ENCODE measurements at places on chromosomes 3 and 15.

GRCh38 chr3:39327053-39327745 lies 2.3 kb upstream of the CCR8 start:
- DNase-seq = no peak

DNA sequence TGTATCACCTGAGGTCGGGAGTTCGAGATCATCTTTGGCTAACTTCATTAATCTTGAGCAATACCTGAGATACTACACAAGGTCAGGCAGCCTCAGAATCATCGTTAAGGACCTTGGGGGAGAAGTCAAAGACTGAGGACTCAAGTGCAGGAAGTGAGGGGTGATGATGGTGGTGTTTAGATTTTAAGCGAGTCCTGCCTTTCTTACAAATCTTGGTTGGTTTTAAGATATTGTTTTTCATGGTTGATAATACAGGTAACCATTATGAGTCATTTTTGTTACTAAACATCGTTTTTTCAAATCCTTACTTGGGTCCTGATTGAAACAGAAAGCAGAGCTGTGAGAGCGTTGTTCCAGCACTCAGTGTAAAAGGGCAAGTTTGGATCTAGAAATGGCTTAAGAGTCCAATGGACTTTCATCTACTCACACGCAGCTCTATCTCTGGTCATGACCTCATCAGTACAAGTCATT lies 4.1 kb downstream of the RASGRP1 start:
- DNase-seq = no peak

- no peak for DNase-seq
Measured at GRCh38 chr15:35921046-35921445, 375.1 kb upstream of the DPH6 start.

DNA sequence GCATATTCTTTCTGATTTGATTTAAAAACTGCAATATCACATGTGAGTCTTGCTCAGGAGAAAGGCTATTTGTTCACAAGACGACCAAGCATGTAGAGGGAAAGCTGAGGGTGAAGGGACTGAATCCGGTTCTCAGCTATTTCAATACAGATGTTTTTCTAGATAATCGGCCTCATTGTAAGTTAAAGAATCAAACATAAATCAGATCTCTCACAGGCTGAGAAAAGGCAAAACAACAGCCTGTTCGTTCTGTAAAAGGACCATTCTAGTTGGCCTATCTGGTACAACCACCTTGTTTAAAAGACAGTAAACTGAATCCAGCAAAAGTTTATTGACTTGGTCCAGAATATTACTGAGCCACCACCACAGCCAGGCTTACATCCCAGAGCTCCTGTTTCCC lies 1045.7 kb upstream of the CFAP20DC start:
- DNase-seq = no peak

- DNase-seq = no peak
Measured at GRCh38 chr3:185825006-185825638, at the start of gene IGF2BP2. Gene IGF2BP2 (minus strand): TSS chr3:185825042. CDS start chr3:185824960, 82 bp downstream.

- DNase-seq = no peak
Measured at GRCh38 chr3:59771768-59772181, 722.0 kb upstream of the CFAP20DC start.

- no peak for DNase-seq
Measured at GRCh38 chr3:188316723-188317070, 162.7 kb downstream of the LPP start.

DNA sequence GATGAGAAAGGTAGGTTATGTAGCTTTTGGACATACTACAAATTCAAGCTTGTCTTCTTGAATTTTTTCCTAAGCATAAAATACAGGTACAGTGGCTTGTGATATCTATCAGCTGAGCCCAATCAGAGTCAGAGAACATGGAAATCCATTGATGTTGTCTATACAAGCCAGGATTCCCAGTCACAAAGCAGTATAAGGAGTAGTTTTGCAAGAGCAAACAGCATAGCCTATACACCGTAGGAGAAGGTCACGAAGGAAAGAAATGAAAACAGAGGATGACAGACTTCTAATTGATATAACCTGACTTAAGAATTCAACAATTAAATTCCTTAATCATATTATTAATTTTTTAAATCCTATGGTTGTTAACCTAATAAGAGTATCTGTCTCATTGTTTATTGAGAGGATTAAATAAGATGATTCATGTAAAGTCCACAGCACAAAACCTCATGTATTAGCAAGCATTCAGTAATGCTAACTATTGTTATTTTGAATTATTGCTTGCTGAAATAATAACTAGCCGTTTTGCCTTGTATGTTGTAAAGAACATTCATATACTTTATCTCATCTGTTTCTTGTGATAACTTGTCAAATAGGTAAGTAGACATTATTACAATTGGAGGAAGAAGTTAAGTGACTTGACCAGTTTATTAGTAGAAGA lies 276.6 kb upstream of the ZPLD1 start:
- no peak for DNase-seq

DNA sequence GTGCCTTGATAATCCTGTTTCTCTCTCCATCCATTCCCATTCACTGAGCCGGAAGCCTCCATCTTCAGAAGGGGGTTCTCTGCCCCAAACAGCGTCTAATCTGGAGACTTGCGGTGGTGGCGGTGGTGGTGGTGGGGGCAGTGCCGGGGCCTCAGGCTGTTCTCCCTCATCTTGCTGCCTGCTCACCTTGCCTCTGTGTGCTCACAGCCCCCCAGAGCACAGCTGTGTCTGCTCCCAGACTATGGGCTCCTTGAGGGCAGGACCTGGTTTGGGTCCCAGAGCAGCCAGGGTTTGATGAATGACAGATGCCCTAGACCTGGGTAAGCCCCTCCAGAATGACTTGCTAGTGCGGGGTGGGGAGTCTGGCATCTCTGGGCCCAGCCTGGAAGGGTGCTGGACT lies 430 bp upstream of the PSTPIP1 start:
- no peak for DNase-seq

- DNase-seq = no peak
Measured at GRCh38 chr3:146750196-146750595, 145.1 kb upstream of the PLSCR5 start.

GRCh38 chr3:167743799-167744198 lies 8.3 kb downstream of the SERPINI1 start:
- no peak for DNase-seq

- no peak for DNase-seq
Measured at GRCh38 chr15:25088261-25088790, 133.5 kb downstream of the SNRPN start.

GRCh38 chr15:86066174-86066834 lies 13.4 kb upstream of the AGBL1 start:
- no peak for DNase-seq

DNA sequence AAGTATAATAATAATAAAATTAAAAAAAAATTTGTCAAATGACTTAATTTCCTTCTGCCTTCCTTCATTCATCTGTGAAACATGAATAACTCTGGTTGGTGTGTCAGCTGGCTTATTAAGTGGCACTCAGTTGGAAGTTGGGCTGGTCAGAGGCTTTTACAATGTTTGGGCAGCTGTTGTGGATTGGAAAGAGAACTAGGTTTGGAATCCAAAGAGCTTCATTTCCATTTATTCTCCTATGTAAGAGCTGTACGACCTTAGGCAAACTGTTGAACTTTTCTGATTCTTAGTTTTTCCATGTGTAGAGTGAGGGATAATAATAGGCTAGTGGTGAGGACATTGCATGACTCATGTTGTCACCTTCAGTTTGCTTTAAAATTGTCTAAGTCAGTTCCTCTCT lies 606.7 kb downstream of the PDCD6IP start:
- DNase-seq = no peak

DNA sequence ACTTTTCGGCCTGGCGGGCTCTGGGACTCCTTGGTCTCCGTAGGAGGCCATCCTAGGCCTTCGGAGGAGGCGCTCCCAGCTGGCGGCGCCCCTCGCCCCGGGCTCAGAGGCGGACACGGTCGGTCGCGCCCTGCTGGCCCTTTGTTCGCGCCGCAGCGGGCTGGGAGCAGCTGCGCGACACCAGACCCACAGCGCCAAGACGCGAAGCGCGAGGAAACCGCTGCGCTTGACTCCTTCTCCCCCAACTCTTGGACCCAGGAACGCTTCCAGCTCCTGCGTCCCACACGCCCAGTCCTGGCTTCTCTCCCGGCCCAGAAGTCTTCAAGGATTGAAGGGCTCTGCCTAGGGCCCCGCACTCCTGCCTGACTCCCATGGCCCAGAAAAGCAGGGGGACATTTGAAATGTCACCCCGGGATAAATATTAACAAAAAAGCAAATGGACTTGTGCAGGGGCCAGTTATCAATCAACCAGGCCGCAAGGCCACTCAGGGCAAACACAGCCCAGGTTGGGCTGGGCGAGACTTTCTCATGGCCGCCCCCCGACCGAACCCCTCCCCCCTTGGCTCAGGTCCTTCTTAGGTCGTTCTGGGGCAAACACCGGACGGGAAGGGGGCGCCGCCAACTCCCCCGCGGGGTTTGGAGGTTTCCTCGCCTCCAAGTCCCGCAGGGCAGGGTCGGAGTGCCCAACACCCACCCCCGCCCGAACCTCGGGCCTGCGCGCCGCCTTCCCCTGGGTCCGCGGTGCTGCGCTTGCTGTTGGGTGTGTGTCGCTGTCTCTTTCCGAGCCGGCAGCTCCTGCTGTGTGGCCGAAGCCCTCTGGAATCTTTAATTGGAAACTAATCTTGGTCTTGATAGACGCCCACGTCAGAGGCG lies 5.1 kb downstream of the ONECUT1 start:
- no peak for DNase-seq

DNA sequence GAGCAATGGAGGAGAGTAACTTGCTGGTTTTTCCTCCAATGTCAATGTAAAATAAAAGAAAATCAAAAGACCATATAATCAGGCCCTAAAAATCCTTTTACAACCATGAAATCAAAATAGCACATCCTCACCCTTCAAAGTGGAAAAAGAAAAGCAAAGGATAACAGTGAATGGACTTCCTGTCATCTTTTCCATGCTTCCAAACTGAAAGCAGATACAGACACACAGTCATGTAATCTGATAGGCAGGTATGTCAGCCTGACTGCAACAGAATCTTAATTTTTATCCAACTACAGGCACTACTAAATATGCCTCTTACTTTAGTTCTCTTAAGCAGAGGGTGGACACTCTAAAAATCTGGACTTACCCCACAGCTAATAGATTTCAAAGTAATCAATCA lies 27.8 kb upstream of the IGDCC4 start:
- DNase-seq = no peak

- DNase-seq = no peak
Measured at GRCh38 chr15:63923993-63924950, 90.5 kb upstream of the HERC1 start.

DNA sequence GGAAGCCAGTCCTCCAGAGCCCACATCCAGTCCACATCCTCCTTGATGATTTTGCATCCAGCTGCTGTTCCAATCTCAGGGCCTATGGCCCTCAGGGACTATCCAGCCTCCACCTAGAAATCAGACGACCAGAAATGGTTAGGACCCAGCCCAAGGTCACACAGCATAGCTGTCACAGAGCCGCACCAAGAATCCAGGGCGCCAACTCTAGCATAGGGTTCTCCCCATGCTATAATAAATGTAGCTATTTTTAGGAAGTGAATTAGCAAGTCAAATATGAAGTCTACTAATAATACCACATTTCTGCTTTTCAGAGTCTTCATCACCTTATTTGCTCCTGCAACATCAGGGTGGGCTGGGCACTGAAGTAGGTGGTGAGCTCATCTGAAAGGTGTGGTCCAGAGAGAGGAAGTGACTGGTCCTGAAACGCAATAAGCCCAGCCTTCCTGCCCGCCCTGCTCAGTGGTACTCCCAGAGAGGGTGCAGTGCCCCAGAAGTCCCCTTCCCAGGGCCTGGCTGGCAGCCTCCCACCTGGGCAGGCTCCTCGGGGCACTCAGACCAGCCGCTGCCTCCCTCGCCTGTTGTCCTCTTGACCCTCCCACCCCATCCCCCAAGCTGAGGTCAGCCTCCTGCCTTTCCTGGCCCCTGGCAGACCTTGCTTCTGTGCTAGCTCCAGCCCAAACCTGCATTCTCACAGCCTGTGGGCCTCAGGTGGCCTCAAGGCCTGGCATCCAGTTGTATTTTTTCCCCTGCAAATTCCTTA lies 17.6 kb upstream of the CYP11A1 start:
- no peak for DNase-seq

DNA sequence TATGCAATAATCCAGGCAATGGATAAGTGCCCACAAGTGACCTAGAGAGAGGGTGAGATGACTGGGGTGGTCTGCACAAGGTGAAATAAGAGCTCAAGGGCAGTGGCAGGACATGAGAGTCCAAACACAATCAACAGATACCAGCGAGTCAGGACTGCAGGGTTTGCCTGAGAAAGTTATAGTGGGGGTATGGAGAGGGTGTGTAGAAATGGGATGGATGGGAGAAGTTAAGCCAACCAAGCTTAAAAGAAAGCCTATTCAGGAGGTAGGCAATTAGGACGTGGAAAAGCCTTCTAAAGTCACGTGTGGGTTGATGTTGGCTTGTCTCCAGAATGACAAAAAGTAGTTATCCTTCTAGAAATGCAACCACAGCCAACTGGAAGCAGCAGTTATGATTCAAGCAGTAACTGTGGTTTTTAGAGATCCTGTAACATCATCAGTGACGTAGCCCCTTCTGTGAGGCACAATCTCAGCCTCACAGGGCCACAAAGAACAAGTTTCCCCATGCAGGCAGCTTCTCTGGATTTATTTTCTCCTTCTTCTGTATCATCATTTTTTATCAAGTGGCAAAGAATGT lies 56.1 kb downstream of the FAM174B start:
- DNase-seq = no peak

DNA sequence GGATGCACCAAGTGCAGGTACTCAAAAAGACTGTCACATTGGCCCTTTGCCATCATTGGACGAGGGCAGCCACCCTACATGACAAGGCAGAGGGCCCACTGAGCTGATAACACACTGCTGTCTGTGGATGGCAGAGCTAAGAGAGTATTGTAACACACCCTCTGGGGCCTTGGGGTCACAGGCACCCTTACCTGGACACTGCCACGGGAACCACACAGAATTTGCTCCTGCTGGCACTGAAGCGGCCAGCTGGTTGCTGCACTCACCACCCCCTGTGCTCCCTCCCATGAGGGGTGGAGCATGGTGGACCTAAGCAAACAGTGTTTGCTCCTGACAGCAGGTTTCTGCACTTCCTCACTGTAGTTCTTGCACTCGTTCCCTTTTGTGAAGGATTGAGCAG lies 208.2 kb upstream of the SGO1 start:
- DNase-seq = no peak

DNA sequence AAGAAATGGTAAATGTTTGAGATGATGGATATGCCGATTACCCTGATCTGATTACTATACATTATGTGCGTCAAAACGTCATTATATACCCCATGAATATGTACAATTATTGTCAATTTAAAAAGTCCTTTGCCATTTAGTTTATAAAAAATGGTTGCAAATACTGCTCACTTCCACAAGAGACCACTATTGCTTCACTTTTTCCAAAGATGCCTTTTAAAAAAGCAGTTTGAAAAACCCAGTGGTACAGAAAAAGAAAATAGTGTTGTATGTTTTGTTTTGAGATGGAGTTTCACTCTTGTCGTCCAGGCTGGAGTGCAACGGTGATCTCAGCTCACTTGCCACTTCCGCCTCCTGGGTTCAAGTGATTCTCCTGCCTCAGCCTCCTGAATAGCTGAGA lies 39.3 kb downstream of the EDEM1 start:
- DNase-seq = no peak

- DNase-seq = no peak
Measured at GRCh38 chr3:166191411-166191810, 354.2 kb upstream of the BCHE start.

- DNase-seq = no peak
Measured at GRCh38 chr3:46931631-46932331, 44.8 kb downstream of the CCDC12 start.

- DNase-seq = no peak
Measured at GRCh38 chr15:96348112-96349027, 17.9 kb downstream of the NR2F2 start.

GRCh38 chr3:190375246-190375645 lies 12.7 kb upstream of the CLDN16 start:
- no peak for DNase-seq
